ENCODE measurements at places on chromosomes 3 and 15.

DNA sequence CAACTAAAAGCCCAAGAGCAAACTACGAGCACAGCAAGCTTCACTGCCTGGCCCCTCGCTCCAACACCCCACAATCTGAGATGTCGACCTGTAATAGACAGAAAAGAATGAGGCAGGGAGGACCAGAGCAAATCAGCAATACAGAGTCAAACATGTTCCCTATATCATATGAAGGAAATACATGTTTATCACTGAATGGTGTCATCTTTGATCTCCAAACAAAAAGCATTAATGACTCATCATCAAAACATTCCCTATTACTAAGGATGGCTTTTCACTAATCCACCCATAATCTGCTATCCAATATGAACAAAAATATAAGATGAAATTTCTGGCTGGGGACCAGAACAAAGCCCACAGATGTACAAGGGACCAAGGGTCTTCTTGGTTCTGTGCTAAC lies 34.7 kb downstream of the MYO5A start:
- DNase-seq, result no peak

DNA sequence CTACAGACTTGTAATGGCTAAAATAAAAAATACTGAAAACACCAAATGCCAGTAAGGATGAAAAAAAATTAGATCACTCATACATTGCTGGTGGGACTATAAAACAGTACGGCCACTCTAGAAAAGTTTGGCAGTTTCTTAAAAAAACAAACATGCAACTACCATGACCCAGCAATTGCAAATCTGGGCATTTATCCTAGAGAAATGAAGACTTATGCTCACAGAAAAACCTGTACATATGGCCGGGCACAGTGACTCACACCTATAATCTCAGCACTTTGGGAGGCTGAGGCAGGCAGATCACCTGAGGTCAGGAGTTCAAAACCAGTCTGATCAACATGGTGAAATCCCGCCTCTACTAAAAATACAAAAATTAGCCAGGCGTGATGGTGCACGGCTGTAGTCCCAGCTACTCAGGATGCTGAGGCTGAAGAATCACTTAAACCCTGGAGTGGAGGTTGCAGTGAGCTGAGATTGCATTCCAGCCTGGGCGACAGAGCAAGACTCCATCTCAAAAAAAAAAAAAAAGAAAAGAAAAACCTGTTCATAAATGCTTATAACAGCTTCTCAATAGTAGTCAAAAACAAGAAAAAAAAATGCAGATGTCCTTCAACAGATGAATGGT lies 5.6 kb downstream of the TP53BP1 start:
- DNase-seq, result no peak

DNA sequence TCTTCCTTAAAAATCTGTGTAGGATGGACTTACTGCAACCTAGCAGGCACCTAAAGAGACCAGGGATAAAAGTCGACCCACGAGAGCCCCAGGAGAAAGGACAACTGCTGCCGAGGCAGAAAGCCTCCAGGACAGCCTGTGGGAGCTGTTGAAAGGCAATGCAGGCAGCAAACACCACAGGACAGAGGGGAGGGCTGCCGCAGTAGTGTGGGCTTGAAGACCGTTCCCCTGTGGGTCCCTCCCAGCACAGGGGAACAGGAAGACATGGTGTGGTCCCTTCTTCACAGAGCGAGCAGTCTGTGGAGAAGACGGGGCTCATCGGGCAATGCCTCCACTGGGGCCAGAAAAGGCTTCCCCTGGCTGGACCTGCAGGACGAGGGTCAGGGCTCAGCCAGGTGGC lies 58.5 kb upstream of the GATA2 start:
- no peak for DNase-seq

GRCh38 chr15:65529762-65530317 lies 423 bp upstream of the HACD3 start:
- DNase-seq, result no peak

DNA sequence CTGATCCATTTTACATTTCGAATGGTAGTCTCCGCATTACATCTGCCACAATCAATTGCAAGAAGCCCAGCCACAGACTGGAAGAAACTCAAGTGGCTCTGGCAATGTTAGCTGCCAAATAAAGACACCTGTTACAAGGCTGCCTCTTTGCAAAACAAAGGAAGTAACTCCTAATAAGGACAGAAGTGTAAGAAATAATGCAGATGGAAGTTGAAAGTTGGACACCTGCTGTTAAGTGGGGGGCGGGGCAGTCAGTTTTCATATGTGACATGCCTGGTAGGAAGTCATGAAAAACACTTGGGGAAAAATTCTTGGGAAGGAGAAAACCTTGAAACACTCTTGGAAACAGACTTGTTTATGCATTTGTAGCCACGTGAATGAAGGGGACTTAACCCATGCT lies 54.1 kb upstream of the ATP2C1 start:
- peak; percentile 86 for DNase-seq

DNA sequence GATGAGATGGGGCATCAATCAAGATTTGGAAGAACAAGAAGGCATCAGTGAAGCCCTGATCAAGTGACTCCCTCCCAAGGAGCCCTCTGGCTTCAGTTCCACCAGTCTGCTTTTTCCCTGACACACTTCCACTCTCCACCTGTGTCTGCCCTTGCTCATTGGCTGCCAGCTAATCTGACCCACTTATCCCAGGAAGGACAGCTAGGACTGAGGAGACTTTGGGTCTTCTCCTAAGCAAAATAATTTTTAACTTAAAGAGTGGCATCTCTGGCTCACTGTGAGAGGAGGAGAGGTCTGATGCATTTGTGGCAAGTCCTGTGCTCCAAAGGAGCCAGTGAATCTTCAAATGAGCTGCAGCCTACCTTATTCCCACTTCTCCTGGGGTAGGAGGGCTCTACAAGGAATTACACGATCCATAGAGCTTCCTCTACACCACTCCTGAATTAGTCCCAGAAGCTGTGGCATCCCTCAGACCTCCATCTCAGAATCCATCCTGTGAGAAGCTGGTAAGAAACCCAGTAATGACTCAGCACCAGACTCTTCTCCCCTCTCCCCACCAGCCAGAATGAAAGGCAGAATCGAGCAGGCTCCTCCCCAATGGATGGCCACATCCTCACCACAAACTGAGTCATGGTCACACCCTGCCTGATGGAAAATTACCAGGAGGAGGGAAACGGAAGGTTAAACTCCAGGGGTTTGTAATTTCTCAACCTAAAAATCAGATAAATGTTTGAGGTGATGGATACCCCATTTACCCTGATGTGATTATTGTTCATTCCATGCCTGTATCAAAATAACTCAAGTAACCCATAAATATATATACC lies 6.3 kb upstream of the PKM start:
- peak; percentile 86 for DNase-seq

- peak; percentile 54 for DNase-seq
Measured at GRCh38 chr15:51861557-51862359, 32.3 kb downstream of the TMOD3 start.

All from Jurkat, Clone E6-1 (cell line).